Thoracic aorta (tissue), 2 donors: ENCODE measurements at places on chromosomes 4 and X. TPM values are rescaled to one million over a fixed set of nuclear protein-coding genes. Genes with fewer than 3 reads are reported as not detected.

DNA sequence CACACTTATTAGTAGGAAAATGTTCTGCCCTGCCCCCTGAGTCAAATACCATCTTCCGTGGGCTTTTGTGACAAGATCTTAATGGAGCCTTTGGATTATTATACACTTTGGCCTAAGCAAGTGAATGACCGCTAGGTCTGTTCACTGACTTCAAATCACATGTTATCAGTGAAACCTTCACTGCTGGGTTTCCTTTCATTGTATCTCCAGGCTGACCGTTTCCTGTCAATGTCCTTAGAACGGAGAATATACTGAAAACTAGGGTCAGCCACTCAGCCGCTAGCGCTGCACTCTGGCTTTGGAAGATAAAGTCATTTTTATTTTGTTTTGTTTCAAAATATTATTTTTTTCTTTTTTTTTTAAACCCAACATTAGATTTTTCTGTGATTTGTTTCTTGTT lies 107.0 kb upstream of the TLL1 start:
- DNase-seq: no peak

- no peak for DNase-seq
Observed at GRCh38 chr4:24042094-24042493, 152.2 kb upstream of the PPARGC1A start.

DNA sequence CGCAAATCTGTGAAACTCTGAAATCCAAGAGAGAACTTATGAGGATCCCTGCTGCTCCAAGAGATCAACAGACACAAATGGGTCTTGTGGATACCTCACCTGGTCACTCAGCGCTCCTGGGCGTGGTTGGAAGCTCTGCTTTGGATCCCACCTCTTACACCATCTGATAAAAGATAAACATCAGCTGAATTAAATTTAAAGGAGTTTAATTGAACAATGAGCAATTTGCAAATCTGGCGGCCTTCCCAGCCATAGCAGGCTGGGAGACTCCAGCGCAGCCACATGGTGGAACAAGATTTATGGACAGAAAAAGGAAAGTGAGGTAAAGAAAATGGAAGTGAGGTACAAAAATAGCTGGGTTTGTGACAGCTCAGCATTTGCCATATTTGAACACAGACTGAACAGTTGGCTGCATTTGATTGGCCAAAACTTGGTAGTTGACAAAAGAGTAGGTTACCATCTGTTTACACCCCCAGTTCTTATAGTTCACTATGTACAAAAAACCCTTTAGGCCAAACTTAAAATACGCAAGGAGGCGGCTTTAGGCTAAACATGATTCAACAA lies 437.3 kb upstream of the NDST3 start:
- no peak for DNase-seq

GRCh38 chr4:69518538-69519198 lies 23.0 kb upstream of the UGT2B4 start:
- no peak for DNase-seq

- no peak for DNase-seq
Observed at GRCh38 chrX:42996861-42997260, 218.9 kb upstream of the PPP1R2C start.

DNA sequence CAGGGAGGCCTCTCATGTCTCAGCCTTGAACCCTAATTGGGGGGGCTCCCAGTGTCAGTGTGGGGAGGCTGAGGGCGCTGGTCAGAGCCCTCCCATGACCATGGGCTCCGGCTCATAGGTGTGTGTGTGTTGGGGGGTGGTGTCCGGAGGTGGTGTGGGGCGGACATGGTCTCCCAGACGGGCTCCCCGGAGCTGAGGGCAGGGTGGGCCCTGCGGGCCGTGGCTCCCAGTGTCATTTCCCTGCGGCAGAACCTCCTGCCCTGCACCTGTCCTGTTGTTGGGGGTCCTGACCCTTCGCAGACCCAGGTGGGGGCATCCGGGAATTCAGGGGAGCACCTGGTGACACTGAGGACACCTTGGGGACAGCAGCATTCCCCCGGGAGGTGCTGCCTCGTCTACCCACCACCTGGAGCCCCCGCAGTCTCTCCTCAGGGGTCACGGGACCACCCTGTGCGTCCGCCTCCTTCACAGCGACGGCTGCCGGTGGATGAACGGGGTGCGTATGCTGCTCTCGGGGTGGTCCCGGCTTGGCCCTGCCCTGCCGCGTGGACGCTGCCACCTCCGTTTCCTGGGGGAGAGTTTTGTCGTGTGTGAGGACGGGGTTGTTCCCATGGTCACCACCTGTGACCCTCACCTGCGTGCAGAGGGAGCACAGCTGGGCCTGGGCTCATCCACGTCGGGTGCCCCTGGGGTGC lies 14.5 kb upstream of the GTPBP6 start:
- DNase-seq: no peak

GRCh38 chrX:10944136-10944885 lies 166.8 kb upstream of the HCCS start:
- no peak for DNase-seq

DNA sequence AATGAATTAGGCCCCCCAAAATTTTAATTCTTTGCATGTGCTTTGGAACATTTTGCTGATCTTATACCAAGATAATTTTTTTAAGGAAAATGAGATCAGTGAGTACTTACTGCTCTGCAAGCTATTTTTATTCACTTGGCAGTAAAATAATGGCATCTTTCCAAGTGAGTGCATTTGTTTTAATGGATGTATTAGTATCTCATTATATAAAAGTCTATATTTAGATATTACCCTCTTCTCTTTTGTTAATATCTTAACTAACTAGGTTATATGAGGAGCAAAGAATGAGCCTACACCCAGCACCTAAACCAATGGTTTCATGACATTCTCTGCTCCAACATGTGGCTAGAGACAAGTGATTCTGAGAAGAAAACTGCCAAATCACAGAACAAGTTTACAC lies 21.1 kb upstream of the ARAF start:
- DNase-seq: no peak

GRCh38 chr4:155572106-155572703 lies 94.4 kb upstream of the GUCY1A1 start:
- no peak for DNase-seq

- no peak for DNase-seq
Observed at GRCh38 chrX:46637938-46638337, 64.4 kb downstream of the CHST7 start.

- no peak for DNase-seq
Observed at GRCh38 chr4:169620880-169621248, 486 bp downstream of the CLCN3 start.

DNA sequence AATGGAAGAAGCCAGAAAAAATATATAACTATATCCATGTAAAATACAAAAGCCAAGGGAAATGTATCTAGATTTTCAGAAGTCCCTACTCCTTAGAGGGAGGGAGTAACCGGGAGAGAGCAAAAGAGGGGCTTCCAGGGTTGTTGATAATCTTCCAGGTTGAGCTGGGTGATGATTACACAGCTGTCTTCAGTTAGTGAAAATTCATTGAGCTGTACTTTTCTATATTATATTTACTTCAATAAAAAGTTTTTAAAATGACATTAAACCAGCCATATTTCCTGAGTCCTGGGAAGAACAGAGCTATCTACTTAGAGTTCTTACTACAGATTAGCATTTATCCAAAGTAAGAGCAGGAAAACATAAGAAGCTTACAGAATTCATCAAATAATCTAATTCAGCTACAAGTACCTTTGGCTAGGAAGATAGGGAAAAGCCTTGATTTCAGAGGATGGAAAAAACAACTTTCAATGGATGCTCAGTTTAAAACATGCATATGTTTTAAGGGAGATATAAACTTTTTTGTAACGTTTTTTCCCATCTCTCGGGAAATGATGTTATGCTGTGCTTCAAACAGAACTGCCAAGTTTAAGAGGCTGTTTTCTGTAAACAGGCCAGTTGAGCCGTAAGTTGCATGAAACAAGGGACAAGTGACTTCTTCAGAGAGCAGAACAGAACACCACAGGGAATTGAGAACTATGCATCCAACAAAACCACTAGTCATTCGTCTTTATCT lies 204.6 kb downstream of the SCFD2 start:
- DNase-seq: no peak

DNA sequence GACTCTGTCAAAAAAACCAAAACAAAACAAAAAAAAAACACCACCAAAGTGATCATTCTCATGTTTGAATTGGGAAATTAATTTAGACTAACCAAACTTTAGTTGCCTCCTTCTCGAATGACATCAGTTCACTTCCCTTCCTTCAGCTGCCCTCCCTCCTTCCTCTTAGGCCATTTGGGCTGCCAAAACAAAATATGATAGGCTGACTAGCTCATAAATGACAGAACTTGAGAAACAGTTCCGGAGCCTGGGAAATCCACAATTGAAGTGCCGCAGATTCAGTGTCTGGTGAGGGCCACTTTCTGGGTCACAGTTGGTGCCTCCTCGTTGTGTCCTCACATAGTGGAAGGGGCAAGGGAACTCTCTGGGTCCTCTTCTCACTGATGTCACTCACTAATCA lies 16.1 kb upstream of the WAS start:
- no peak for DNase-seq

DNA sequence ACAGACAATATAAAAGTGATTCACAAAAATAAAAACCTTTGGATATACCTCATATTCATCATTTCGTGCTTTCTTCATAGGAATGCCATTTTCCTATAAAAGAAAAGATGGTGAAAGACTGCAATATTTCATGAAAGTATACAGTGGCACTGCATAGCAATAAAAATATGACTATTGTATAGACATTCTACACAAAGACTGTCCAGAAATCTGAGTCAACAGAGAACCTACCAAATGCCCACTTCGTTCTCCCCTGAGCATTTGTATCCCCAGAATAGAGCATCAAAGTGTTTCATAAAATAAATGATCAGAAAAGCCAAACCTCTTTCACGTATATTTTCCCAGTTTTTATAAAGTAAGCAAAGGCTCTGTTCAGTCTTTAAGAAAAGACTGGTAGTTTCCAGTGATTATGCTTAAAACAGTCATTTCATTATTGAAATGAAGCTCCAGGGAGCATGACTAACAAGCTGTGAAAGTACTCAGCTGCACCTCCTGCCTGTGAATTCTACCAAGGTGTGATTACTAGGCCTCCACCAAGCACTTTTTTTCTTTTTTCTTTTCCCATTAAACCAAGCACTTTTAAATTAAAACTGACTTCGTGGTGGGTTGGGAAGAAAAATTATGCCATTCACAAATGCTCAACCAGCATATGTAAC lies 20.2 kb downstream of the PPA2 start:
- DNase-seq: no peak

DNA sequence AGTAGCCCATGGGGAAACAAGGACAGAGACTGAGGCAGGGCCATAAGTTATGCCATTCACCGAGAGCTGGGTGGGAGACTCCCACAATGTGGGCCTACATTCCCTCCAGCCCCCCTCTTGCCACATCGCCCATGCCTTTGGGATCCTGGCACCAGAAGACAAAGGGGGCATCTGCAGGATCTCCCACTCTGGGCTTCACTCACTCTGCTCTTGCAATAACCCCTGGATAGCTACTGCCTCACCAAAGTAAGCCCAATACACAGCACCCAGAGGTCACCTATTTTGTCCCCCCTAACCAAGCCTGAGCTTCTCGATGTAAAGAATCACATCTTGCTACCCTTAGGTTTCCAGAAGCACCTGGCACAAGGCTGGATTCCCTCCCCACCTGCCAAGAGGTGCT lies 741 bp upstream of the RTL5 start:
- no peak for DNase-seq

DNA sequence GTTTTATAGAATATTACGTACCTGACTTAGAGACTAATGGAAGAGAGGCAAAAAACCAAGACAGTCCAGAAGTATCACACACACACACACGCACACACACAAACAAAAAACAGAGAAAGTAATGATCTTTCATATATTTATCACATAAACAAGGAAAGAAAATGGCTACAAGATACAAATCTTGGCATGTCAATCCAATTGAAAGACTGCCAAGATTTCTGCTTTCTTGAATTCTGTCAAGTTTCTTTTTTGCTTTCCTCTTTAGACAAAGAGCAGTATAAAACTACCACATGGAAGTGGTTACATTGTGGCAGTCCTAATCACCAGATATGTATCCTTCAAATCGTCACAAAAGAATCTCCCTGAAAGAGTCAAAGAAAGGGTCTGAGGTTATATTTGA lies 2097.4 kb upstream of the AGA start:
- no peak for DNase-seq

GRCh38 chrX:19683817-19684216 lies 168.5 kb upstream of the MAP3K15 start:
- DNase-seq: no peak

DNA sequence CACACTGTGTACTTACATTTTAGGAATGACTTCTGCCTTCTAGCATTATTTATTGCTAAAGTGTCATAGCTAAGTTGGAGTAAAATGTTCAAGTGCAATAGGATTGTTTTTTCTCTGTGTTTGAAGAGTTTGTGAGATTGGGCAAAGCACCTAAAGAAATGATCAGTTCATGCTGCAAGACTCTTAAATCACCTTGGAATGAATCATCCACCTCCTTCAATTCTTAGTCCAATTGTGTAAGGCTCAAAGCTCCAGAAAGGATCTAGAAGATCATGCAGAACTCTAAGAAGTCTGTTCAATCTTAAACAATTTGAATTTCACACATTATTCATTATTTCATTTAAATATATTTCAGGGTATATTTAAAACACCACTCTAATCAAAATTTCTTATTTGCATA lies 137.1 kb downstream of the AMELX start:
- DNase-seq: no peak

DNA sequence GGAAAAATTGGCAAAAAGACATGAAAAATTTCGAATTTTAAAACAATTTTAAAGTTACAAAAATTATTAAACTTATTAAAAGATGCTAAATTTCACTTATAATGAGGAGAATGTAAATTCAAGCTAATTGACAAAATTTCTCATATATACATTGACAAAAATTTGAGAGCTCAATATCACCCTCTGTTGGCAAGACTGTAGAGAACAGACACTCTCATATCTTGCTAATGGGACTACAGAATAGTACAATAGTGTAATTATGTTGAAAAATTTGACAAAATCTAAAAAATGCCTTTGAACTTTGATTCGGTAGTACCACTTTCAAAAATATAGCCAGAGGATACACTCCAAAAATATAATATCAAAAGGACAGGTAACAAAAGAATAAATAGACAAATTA lies 29.8 kb downstream of the DCAF8L2 start:
- no peak for DNase-seq

GRCh38 chr4:150248181-150248580 lies 169.9 kb downstream of the DCLK2 start:
- DNase-seq: no peak

GRCh38 chr4:158913766-158914165 lies 144.9 kb downstream of the FNIP2 start:
- no peak for DNase-seq

DNA sequence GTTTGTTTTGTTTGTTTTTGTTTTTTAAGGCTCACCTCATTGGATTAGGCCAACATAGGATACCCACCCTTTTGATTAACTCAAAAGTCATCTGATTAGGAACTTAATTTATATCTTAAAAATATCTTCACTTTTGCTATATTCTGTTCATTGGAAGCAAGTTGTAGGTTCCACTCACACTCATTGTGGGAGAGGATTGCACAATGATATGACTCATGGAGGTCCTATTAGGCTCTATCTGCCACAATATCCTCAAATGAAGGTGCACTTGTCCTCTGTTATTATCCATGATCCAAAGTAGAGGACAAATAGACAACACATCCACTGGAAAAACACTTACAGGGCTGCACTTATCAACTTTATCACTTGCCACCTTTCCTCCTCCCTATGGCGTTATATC lies 60.5 kb upstream of the ADAMTS3 start:
- no peak for DNase-seq

The TIGD2 gene
- total RNA-seq: 2.8 TPM

The SSX4B gene
- not detected for total RNA-seq

The H2BW2 gene
- total RNA-seq: not detected

The RHOXF2 gene
- total RNA-seq: not detected

The VCX gene
- not detected for total RNA-seq
